ENCODE measurements at places on chromosomes 11 and 22.

DNA sequence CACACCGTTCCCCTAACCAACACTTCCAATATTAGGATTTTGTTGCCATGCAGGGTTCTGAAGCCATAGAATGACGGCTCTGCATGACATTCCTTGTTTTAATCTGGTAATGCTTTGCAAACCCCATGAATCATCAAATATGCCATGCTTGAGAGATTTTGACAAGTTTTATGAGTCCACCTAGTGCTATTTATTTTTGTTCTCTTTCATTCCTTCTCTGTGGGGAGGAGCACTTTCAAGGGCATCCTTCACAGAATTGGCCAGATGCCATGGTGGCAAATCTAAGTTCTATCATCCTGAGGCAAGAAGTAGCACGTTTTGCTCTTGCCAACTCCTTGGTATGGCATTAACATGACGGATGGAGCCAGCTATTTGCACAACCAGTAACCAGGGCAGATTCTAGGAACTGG is 268.4 kb downstream of the FAM76B start:
- no peak for DNase-seq

DNA sequence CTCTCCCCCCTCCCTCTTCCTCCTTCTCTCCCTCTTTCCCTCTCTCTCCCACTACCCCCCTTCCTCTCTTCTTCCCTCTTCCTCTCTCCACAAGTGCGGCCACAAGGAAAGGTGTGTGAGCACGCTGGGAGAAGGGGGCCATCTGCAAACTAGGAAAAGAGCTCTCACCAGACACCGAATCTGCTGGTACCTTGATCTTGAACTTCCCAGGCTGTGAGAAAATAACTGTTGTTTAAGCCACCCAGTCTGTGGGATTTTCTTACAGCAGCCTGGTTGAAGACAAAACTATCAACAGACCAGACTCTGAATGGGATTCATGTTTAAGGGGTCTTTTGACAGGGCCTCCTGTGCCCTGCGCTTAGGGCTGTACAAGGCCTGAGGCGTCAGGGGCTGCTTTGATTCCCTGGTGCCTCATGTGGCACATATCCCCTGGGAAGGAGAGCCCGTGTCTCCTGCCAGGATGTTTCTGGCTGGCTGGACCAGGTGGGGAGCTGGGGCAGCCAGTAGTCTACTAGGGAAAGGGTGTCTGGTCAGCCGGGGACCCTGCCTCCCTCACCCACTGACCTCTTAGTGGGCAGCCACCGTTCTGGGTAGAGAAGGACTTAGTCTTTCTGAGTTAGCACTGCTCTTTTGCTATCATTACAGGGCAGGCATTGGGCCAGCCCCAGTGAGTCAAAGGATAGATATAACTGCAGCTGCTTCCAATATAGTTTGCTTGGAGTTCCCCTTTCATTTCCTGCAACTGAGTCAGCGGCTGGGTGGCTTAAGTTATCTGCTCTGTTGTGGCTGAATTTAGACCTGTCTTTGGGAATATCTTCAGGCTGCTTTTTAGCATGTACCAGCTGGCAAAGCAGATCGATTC is 6.2 kb downstream of the PANX1 start:
- DNase-seq: peak; percentile 47

- no peak for DNase-seq
These were observed 1.9 kb downstream of the TMA7B start for GRCh38 chr22:39962071-39962470.

DNA sequence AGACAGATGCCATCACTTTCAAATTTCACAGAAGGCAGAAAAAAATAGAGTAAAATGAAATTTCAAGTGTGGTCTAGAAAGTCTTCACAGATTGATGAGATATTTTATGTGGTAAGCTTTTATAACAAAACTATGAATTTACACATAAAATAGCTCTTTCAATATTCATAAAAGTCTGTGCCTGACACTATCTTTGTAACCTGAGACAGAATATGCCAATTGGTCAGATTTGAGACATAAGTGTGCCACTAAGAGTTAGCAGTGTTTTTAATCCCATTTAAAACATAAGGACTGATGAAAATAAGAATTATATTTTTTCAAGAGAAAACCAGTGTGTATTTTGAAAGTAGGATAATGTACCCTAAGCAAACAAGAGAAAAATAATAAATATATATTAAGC is 769.5 kb upstream of the LUZP2 start:
- DNase-seq: no peak

- no peak for DNase-seq
These were observed 45.9 kb downstream of the ARHGAP42 start for GRCh38 chr11:100732949-100733348.

DNA sequence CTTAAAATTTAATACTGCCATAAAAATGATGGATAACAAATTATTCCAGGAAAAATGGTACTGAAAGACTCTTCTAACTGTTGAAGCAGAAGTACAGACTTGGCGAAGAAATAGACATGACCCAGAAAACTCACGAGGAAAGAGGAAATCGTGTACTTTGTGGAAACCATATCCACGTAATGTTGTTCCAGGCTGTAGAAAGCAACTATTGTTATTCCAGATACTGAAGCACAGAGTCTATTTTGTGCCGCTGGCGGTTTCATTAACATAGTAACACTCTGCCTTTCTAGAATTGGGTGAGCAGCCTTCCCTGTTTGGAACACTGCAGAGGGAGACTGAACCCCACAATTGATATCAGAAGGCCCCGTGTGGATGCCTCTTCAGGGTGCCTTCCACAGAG is 310.6 kb downstream of the TBC1D22A start:
- peak; percentile 44 for DNase-seq

Data from globus pallidus (tissue), 1 donor.